CD4-positive, alpha-beta T cell treated with Interferon alpha-2 for 1 hour (primary cell): ENCODE measurements at places on chromosomes 16 and 17.
A peak's percentile ranks its signal among the peaks of the same experiment; 100 is the strongest.

GRCh38 chr17:74981979-74982662 is 5.3 kb upstream of the CDR2L start:
- peak; percentile 86 for DNase-seq

DNA sequence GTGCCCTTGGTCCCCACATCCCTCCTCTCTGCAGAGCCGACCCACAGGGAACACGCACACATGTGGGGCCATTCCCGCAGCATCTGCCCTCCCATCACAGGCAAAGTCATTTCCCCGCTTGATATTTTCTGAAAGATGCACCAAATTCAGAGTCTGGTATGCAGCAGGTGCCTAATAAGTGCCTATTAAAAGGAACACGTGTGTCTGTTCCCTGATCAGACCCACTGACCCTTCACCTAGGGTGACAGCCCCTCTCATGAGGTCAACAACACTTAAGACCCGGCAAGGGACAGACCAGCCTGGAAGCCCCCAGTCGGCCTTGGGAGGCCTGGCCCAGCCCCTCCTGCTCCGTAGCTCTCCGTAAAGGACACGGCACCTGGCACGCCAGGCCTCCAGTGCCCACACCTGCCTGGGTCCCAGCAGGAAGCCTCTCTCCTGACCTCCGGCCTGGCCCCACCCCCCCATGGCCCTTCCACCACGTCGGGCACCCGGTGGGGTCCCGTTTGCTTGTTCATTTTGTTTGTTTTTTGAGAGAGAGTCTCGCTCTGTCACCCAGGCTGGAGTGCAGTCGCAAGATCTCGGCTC is 20.0 kb downstream of the UNKL start:
- no peak for DNase-seq

GRCh38 chr16:89860747-89861304 is 12.6 kb upstream of the TCF25 start:
- DNase-seq, result peak; percentile 77

DNA sequence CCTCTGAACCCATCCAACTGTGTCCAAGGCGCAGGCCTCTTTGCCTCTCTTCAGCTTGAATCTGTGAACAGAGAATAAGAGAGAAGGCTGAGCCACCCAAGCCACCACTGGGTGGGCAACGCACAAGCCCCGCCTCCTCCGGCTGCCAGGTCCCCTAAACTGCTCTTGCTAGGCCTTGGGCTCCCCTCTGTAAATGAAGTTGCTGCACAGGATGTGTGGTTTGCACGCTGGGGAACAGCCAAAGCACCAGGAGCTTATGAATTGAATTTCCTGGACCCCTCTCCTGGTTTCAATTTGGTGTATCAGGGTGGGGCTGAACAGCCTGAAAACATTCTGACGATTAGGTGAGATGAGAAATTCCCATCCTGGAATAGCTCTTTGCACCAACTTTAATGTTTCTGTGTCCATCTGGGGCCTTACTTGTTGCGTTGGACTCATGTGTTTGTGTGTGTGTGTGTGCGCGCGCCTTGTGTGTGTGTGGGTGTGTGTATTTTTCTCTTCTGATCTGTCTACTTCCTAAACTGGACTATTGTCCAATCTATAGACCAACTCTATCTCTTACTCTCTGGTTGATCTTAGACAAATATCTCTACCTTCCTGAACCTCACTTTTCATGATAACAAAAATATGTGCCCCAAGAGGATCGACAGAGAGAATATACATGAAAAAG is 2.3 kb downstream of the CCL1 start:
- no peak for DNase-seq

- peak; percentile 68 for DNase-seq
Observed at GRCh38 chr16:84115919-84116719, 623 bp downstream of the MBTPS1 start.

DNA sequence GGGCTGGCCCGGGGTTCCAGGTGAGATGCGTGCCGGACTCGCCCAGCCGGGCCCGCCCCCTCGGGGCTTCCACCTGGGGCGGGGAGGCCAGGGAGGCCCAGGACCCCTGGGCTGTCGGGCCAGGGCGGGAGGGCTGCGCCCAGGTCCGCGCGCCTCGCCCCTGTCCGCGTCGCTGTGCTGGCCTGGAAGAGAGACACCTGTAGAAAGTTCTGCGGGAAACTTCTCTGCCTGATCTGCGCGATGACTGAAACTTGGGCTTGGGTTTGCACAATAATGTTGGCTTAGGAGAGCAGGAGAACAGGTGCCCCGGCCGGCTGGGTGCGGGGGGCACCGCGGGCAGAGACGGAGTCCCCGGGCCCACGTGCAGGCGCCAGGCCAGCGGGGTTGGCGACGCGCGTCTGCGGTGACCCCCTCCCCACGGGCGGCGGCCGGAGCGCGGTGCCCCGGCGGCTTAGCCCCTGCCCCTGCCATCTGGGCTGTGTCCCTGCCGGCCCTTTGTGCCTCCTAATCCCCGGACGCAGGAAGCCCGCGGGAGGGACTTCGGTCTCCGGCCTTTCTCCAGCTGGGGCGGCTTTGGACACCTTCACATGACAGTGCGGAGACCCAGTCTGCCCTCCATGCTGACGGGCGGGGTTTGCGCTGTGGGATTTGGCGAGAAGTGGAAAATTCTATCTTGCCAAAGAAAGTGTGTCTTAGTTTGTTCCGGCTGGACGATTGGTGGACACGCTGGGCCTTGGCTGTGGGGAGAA is 483 bp downstream of the LLGL2 start:
- DNase-seq, result no peak

- DNase-seq, result no peak
Observed at GRCh38 chr17:27989046-27989445, 53.4 kb upstream of the NLK start.

DNA sequence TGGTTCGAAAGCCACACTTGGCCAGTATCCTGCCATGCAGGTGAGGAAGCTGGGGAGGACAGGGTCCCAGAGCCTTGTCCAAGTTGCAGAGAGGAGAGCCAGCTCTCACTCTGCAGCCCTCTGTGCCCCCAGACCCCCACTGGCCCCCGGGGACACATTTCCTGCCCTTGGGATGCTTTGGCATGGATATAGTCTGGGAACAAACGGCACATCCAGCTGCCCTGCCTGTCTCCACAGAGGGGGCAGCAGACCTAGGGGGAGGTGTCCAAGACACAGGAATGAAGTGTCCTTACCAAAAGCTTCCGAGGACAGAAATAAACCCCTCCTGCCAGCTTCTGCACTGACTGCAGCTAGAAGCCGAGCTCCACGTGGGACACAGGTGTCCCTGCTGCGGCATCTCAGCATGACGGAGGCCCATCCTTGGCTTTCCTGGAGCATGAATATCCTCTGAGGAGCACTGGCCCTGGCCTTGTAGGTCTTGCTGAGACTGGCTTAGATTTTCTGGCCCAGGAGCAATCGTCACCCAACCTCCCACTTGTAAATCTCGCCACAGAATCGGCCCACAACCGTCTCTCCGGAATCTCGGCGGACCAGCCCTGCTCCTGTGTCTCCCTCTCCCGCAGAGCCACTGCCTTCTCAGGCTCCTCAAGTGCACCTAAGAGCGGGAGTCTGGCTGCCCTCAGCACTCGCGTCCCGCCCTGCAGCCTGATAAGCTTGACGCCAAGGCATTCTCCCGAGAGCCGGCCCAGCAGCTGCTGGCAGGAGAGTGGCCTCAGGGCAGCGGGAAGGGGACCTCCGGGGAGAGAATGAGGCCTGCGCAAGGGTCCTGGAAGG is 1.1 kb upstream of the CAPN15 start:
- DNase-seq, result no peak

GRCh38 chr17:57117798-57118197 is 32.8 kb downstream of the AKAP1 start:
- DNase-seq, result no peak

DNA sequence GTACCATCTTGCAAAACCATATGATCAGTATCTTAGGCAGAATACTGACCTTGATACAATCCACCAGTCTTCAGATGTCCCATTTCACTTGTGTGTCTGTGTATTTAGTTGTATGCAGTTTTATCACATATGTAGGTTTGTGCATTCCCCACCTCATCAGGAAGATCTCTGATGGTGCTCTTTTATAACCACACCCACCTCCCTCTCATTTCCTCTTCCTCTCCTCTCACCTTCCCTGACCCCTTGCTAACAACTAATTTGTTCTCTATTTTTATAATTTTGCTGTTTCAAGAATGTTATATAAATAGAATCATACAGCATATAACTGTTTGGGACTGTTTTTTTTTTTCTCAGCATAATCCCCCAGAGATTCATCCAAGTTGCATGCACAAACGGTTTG is 52.0 kb upstream of the ACSM2B start:
- no peak for DNase-seq

GRCh38 chr17:40775945-40776344 is 3.9 kb upstream of the KRT26 start:
- no peak for DNase-seq

DNA sequence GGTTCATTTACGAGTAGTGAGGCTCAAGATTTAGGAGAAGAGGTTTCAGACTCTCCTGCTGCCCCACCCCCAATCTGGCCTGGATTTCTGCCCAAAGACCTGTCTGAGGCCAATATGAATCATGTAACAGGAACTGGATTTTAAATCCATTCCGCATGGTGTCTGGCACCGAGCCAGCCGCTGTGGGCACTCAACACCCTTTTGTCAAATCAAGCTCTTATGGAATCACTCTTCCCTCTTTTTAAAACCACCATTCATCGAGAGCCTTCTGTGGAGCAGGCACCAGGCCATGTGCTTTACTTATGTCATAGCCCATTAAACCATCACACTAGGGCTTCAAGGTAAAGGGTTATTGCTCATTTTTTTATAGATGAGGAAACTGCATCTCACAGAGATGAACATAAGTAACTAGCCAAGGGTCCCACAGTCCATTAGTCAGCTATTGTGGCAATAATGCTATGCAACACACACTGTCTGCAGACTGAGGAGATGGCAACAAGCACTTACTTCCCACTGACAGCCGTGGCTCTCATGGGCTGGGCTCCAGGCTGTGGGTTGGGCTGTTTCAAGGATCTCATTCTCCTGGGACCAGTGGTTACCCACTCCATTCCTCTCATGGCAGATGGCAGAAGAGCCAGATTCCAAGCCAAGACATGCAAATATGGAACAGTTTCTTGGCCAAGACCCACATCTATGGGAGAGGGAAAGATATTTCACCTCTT is 93.6 kb downstream of the WSCD1 start:
- no peak for DNase-seq

GRCh38 chr16:27286451-27286850 is 17.9 kb upstream of the NSMCE1 start:
- DNase-seq, result no peak

DNA sequence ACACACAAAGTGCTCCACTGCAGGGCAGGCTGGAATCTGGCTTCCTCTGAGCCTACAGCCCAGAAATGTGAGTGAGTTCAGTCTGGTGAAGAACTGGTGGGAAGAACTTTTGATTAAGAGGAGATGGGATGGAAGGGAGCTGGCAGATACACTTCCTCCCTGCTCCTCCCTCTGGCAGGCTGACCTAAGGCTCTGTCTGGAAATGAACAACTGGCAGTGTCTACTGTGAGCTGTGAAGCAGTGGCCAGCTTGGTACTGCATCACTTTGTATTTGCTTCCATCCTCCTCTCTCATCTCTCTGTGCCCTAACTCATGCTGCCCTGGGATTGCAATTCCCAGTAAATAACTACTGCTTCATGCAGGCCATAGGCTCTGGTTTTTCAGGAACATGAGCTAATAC is 45.6 kb downstream of the MAF start:
- no peak for DNase-seq

- no peak for DNase-seq
Observed at GRCh38 chr17:41664587-41665565, 23.8 kb upstream of the EIF1 start.

DNA sequence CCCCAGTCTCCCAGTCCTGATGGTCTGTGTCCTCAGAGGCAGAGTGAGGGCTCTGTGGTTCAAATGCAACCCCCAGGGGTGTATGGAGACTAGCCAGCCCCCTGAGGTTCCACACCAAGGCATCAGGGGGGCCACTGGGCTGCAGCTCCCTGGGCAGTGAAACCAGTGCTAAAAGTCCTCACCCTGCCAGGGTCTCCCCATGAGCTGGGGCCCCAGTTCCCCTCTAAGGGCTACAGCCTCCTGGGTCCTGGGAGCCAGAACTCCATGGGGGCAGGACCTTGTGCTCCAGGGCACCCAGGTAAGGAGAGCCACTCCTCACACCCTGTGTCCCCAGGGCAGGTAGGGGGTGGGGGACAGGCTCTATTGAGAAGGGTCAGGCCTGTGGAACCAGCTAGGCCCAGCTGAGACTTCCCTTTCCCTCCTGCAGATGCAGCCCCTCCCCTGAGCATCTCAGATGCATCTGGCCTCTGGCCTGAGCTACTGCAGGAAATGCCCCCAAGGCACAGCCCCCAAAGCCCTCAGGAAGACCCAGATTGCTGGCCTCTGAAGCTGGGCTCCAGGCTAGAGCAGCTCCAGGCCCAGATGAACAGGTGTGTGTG is 6.4 kb upstream of the DCAF7 start:
- DNase-seq, result no peak

GRCh38 chr17:2701996-2702741 is 9.4 kb downstream of the CLUH start:
- DNase-seq, result no peak

- no peak for DNase-seq
Observed at GRCh38 chr17:39729280-39729851, 966 bp downstream of the MIEN1 start.

GRCh38 chr17:68565661-68566441 is 35.3 kb downstream of the FAM20A start:
- no peak for DNase-seq

GRCh38 chr17:40821536-40821935 is 878 bp downstream of the KRT10 start:
- DNase-seq, result no peak

DNA sequence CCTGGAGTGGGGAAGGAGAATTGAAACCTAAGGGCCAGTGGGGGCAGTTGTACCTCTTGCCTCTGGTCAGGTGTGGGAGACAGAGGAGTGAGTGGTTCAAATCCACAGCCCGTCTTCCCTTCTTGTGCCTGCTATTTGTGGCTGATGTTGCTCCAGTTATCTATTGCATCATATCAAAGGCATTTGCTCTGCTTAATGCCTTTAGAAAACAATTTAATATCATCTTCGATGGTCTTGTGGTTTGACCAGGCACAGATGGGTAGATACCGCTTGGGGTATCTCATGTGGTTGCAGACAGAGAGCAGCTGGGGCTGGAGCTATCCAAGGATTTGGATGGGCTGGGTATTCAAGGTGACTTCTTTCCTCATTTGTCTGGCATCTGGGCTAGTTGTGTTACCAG is 376.1 kb upstream of the RBFOX1 start:
- no peak for DNase-seq

DNA sequence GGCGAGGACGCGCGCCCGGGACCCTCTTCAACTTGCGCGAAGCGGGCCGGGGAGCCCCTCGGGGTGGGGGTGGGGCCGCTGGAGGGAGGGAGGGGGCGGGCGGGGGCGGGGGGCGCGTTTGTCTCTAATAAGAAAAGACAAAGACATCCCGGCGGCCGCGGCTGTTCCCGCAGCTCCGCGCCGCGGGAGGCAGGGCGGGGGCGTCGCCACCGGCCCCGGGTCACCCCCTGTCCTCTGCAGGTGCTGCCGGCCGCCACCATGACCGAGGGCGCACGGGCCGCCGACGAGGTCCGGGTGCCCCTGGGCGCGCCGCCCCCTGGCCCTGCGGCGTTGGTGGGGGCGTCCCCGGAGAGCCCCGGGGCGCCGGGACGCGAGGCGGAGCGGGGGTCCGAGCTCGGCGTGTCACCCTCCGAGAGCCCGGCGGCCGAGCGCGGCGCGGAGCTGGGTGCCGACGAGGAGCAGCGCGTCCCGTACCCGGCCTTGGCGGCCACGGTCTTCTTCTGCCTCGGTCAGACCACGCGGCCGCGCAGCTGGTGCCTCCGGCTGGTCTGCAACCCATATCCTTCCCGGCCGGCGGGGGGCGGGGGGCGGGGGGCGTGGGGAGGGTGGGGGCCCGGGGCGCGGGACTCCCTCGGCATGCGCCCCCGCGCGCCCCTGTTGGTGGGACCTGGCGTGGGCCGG is 714 bp downstream of the CACNA1H start:
- DNase-seq, result no peak
